ENCODE measurements at places on chromosomes 5 and 9. TPM values are rescaled to one million over a fixed set of nuclear protein-coding genes. Genes with fewer than 3 reads are reported as not detected.

SLC34A1 gene
- not detected for total RNA-seq

GRCh38 chr9:96150324-96151227 is 151.4 kb downstream of the HSD17B3 start:
- no peak for DNase-seq
- H3K36me3 ChIP-seq: no peaks in the 10 kb centered on the region
- H3K27ac ChIP-seq: no peak overlapping the region
- H3K27me3 ChIP-seq: no peaks in the 10 kb centered on the region
- H3K4me3 ChIP-seq: no peak overlapping the region
- H3K4me1 ChIP-seq: no peaks in the 10 kb centered on the region

MAMDC2 gene
- total RNA-seq: 161 TPM

- H3K27ac ChIP-seq: no peak overlapping the region
- no peak overlapping the region for H3K4me3 ChIP-seq
- H3K4me1 ChIP-seq: no peaks in the 10 kb centered on the region
- no peak for DNase-seq
- H3K27me3 ChIP-seq: no peaks in the 10 kb centered on the region
- no peaks in the 10 kb centered on the region for H3K36me3 ChIP-seq
Measured at GRCh38 chr5:149294872-149295829, 23.5 kb downstream of the AFAP1L1 start.

- no peaks in the 10 kb centered on the region for H3K27me3 ChIP-seq
- DNase-seq: no peak
- no peak overlapping the region for H3K27ac ChIP-seq
- H3K4me1 ChIP-seq: no peaks in the 10 kb centered on the region
Measured at GRCh38 chr5:97000391-97000790, 64.5 kb downstream of the LNPEP start.

Measured in uterus (tissue), 4 donors.